ENCODE measurements at places on chromosomes 6 and 20.
A peak's percentile ranks its signal among the peaks of the same experiment; 100 is the strongest.

- DNase-seq, result no peak
These were observed 631 bp downstream of the PLCB1 start for GRCh38 chr20:8132484-8133309.

DNA sequence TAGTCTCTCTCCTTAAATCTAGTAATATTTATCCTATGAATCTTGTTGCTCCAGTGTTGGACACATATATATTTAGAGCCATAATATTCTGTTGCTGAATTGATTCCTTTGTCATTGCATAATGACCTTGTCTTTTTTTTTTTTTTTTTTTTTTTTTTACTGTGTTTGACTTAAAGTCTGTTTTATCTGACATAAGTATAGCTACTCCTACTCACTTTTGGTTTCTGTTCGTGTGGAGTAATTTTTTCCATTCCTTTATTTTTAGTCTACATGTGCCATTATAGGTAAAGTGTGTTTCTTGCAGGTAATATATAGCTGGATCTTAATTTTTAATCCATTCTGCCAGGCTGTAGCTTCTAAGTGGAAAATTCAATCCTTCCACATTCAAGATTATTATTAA lies 166.5 kb downstream of the GMDS start:
- no peak for DNase-seq

GRCh38 chr6:11763460-11764249 lies 14.9 kb downstream of the ADTRP start:
- DNase-seq, result no peak

DNA sequence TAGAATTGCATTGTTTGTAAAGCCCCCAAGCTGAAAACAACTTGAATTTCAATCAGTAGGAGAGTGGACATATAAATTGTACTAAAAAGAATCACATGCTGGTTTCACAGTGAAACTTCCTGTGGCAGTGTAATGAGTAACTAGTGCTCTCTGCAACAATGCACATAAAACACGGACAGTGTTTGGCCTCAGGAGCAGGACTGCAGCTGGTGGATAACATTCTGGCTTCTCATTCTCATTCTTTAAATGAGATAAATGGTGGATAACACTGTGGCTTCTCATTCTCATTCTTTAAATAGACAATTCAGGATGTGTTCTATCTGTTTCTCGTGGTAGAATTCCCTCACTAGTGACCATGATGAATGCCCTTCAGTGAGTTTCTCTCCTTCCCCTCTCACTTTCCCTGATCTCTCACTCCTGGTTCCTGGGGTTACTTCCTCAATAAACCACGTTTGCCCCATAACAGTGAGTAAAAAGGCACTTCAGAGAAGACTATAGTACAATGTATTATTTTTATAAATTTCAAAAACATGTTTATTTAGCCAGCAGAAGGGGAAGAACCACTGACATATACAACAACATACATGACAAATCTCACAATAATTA lies 59.9 kb downstream of the SLC22A2 start:
- DNase-seq, result no peak

GRCh38 chr6:126227833-126228702 lies 111.8 kb upstream of the CENPW start:
- no peak for DNase-seq

DNA sequence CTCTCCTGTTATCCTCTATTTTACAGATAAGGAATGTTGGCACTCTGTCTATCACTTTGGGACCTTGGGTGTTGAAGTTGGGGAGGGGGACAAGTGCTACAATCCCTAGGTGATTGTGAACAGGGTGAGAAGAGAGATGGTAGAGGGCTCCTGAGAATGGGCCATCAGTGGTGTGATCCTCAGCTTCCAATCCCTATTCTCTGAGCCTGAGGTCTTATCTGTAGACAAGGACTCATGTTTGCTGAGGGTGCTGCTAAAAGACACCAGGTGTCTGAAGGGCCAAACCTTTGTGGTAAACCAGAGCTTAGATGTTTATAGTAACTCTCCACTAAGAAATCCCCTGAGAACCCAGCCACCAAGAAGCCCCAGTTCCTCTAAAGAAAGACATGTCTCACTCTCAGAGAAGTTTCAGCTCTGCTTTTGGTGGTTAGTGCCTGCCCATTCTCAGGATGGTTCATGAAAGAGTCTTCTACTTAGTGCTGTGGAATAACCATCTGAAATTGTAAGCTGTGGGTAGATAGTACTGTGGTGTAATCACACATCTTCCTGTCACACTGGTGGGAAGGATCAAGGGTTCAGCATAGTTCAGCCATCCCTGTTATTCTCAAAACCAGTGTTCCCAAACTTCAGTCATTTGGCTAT lies 58.2 kb upstream of the IL20RA start:
- peak; percentile 5 for DNase-seq

- DNase-seq, result no peak
These were observed 32.1 kb downstream of the TXNDC5 start for GRCh38 chr6:7878401-7878964.

GRCh38 chr6:103284835-103285234 lies 1574.9 kb downstream of the HACE1 start:
- DNase-seq, result no peak

DNA sequence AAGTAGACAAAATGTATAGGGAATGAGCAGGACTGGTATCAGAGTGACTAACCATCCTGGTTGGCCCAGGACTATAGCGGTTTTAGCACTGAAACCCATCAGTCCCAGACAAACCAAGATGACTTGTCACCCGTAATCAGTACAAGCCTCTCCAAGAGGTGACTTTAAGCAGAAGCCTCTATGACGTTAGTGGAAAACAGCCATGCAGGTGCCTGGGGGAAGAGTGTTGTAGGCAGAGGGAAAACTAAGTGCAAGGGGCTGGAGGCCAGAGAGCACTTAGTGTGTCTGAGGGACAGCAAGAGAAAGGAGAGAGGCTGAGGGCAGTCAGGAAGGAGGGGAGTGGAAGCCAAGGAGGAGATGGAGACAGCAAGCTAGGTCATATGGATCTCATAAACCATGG lies 2.1 kb downstream of the SGK2 start:
- DNase-seq, result no peak

GRCh38 chr20:57868310-57868709 lies 158.5 kb upstream of the PMEPA1 start:
- DNase-seq, result no peak

- DNase-seq, result peak; percentile 36
These were observed 709 bp downstream of the PPP1R16B start for GRCh38 chr20:38805958-38806854.

- DNase-seq, result no peak
These were observed 180.6 kb upstream of the HTR1E start for GRCh38 chr6:86756640-86757229.

DNA sequence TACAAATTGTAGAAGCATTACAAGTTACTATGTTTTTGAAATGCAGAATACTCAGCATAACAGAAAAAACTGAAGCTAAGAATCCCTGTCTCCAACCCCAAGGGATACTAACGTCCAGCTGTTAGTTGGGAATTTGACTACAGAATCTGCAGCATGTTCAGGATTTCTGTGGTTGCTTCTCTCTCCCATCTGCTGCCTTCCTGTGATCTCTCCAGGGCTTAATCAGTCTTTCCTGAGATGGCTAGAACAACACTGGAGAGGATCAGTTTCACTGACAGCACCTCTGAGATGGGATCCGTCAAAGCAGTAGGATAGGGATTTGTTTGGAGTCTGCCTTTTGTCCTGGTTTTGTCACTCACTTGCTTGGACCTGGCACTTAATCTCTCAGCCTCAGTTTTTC lies 73.3 kb upstream of the NUP153 start:
- no peak for DNase-seq

DNA sequence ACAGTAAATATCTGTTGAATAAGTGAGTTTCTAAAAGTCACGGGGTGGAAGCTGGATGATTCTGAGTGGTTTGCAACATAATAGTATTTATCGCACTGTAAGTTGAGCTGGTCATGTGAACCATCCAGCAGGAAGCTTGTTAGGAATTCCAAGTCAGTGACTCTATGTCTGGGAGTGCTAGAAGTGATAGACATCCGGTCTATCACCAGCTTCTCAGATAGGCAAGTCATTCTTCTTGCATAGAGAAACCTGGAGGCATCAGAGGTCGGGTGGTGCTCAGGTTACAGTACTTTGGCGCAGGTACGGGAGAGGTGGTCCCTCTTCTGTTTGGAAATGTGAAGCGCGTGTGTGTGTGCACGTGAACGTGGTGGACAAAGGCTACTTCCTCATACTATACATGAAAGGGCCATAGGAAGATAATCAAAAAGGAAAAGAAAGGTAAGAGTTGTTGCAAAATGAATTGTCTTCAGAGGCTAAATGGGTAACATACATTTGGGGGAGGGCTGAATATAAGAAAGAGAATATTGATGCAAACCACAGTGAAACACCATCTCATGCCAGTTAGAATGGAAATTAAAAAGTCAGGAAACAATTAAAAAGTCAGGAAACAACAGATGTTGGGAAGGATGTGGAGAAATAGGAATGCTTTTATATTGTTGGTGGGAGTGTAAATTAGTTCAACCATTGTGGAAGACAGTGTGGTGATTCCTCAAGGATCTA lies 299.3 kb upstream of the ZFP64 start:
- no peak for DNase-seq

DNA sequence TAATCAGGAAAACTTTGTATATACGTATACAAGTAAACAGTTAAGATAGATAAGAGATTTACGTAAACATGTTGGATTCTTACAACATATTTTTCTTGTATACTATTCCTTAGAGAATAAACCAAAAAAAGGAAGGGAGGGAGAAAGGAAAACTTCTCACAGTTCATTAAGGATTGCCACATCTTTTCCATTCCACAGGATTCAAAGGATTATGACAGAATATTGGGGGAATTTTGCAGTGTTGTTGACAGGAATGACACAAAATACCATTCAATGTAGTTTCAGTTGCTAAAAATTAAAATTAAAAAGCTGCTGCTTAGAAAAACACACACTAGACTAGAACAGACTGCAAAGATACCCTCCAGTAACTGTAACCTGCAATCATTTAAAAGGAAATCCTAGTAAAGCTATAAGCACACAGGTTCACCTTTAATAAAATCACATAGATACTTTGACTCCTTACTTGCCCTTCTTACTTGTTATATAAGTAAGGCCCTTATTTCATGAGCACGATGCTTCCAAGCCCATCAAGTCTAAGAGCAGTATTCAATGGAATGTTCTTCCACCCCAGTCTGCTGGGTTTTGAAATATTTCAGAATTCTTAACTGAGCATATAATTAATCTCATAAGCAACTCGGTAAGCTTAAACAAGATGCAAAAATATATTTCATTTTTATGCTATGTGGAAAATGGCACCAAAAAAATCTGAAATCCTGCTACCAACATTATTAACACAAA lies 107.8 kb downstream of the SMLR1 start:
- DNase-seq, result no peak

DNA sequence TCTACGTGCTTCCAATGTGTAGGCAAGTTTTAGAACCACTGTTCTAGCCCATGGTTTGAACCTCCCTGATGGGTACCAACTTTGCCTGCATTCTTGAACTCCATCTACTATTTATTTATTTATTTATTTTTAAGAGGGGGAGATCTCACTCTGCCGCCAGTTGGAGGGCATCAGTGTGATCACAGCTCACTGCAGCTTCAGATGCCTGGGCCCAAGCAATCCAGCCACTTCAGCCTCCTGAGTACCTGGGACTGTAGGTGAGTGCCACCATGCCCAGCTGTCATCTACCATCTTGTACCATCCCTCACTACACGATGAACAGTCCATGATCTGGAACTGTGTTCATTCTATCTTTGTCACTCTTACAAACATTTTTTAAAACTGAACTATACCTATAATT lies 28.2 kb downstream of the HLA-F start:
- no peak for DNase-seq

GRCh38 chr6:96889146-96889545 lies 8.5 kb downstream of the NDUFAF4 start:
- no peak for DNase-seq

GRCh38 chr6:114169763-114170162 lies 173.1 kb downstream of the HS3ST5 start:
- no peak for DNase-seq

GRCh38 chr6:117870486-117871242 lies 36.4 kb upstream of the SLC35F1 start:
- no peak for DNase-seq

DNA sequence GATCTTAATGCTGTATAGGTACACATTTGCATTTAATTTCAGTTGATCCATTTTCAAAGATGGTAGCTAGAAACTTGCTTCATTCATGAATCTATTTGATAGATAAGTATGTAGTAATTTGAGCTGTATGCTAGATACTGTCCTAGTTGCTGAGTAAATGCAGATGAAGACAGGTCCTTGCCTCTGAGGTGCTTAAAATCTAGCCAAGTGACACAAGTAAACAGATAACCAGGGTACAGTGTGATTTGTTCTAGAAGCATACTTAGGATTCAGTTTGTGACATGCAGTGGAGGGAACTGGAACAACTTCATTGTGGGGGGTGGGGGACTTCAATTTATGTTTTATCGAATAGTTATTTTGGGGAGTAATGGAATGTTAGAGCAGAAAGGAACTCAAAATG lies 9.2 kb downstream of the CHMP4B start:
- no peak for DNase-seq

GRCh38 chr6:151399679-151400078 lies 8.3 kb upstream of the ZBTB2 start:
- no peak for DNase-seq

DNA sequence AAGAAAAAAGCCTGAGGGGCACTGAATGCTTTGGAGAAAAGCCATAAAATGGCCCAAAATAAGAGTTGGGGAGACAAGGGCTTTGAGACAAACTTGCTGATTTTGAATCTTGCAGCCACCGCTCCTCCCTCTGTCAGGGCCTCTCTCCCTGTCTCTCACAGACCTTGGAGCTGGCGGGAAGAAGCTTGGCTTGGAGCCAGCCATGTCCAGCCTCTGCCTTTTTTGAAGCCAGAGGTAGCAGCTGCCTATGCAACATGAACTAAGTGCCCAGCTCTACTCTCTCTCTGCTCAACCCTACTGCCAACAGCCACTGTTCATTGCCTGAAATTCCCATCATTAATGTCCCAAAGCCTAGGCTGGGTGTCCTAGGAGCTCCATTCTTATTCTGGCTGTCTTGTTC lies 63.7 kb upstream of the CTNNBL1 start:
- no peak for DNase-seq

- no peak for DNase-seq
These were observed 433 bp downstream of the QRSL1 start for GRCh38 chr6:106629859-106630163.

DNA sequence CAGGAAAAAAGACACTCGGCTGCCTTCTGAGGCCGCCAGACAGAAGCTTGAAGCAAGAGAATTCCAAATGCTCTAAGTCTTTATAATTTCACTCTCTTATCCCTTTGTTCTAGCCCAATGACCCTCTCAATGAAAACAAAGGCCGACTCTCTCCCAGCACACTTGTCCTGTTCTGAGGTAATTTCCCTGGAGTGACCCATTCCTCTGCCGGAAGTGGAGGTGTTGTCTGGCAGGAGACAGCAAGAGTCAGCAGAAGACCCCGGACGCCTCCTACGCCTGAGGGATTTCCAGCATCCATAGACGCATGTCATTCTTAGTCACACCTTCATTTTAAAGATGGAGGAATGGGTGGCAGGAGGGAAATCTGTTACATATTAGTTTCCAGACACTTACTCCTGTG lies 110.3 kb downstream of the SOD2 start:
- DNase-seq, result no peak

GRCh38 chr6:30750379-30750668 lies 6.0 kb upstream of the IER3 start:
- no peak for DNase-seq
